ENCODE measurements at places on chromosomes 1 and 21.

DNA sequence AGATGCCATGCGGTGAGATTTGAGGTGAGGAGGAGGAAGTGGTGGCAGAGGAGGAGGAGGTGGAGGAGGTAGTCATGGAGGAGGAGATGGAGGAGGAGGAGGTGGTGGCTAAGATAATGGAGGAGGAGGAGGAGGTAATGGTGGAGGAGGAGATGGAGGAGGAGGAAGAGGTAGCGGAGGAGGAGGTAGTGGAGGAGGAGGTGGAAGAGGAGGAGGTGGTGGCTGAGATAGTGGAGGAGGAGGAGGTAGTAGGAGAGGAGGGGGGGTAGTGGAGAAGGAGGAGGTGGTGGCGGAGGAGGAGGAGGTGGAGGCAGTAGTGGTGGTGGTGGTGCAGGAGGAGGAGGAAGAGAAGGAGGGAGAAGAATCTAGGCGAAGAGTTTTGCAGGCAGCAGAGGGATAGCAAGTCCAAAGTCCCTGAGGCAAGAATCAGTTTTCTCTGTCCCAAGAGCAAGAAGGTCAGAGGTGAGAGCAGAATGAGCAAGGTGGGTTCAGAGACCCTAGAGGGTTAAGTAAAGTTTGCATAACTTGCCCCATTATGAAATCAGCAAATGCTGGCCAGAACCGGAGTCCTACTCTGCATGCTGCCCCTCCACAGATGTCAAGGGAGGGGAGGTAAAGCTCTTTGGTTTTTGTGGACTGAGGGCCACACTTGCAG is 38.9 kb upstream of the GNPAT start:
- DNase-seq = no peak

DNA sequence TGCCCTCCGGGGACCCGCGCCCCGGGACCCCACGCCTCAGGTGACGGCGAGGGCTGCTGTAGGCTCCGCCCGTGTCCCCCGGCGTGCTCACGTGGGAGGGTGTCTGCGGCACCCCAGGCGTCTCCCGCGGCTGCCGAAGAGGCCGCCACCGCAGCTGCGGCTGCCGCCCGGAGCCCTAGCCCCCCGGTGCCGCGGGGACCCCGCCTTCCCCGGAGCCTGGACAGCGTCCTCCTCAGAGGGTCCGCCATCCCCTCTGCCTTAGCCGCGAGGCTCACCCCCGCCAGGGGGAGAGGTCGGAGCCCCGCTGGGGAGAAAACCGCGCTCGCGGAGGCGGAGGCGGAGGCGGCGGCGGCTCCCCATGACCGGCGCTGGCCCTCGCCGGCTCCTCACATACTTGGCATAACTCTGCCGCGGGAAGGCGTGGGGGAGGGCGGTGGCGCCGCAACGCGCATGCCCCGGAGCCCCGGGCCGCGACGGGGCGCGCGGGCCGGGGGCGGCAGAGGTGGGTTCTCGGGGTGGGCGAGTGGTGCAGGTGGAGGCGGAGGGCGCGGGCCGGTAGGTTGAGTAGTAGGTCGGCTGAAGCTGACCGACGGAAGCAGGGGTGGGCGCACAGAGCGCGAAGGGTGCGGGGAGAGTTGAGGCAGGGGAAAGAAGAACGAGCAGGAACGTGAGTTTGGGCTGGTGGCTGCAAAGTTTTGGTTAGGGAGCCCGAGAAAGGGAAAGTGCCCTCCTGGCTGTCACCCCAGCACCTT is 700 bp upstream of the SYDE2 start:
- peak; percentile 50 for DNase-seq

- DNase-seq = no peak
These were observed 104.1 kb upstream of the SLC25A33 start for GRCh38 chr1:9435153-9435636.

- peak; percentile 21 for DNase-seq
These were observed 480.6 kb downstream of the SETD4 start for GRCh38 chr21:35579520-35580293.

- no peak for DNase-seq
These were observed 33.4 kb downstream of the SLC19A1 start for GRCh38 chr21:45508607-45509565.

DNA sequence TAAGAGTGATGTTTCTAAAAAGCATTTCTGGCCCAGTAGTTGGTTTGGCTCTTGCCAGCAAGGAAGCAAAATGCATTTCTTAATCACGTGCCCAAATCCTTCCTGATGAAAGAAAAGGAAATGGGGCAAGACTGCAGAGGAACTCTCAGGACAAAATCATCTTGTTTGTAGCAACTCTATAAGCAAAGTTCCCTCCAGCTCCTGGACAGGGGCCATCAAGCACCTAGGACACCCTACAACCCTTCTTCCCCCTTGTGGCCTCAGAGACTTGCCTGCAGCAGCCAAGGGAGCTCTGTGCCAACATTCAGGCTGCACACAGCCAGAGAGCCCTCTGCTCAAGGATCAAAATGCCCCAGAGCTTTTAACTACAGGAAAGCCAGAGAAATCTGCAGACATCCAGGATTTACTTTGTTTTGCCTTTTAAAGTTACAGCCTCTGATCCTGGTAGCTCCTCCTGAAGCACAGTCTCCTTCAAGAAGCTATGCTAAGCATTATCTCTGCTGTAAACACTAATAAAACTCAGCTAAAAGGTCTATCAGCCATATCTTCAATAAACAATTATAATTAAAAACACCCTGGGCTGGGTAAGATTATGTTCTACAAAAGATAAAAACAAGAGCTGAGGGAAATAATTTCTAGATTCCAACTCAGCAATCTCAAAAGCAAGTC is 105.0 kb downstream of the KIAA0319L start:
- no peak for DNase-seq

GRCh38 chr1:65613884-65614283 is 178.8 kb upstream of the PDE4B start:
- no peak for DNase-seq

DNA sequence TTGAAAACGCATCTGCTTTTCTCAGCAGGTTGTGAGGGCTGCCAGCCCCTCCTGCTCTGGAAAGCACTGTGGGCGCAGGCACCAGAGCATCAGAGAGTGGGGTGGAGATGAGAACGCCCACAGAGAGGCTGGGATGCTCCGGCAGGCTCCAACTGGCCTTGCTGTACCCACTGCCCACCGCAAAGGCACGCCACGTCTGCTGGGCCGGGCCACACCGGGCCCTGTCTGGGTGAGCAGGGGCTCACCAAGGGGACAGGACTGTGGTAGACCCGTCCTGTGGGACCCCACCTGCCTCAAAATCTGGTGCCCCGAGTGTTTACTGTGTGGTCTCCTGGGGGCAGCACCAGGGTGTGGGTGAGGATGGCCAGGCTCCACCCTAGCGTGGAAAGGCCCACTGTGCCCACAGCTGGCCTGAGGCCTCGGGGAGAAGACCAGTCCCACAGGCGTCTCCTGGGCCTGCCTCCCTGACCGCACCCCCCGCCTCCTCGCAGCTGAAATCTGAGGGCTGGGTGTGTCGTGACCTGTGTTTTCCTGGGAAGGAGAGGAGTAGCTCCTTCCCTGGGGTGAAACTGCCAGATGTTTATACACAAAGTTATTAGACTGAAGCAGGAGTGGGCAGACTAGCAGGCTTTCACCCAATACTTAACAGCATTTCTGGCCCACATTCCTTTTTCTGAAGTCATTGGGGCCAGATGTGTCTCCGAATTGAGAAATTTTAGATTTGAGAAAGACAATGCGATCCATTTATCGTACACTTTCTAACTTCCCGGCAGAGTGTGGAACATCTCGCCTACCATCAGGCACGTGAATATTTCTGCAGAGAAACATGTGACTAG is 53.8 kb downstream of the STUM start:
- DNase-seq = no peak

DNA sequence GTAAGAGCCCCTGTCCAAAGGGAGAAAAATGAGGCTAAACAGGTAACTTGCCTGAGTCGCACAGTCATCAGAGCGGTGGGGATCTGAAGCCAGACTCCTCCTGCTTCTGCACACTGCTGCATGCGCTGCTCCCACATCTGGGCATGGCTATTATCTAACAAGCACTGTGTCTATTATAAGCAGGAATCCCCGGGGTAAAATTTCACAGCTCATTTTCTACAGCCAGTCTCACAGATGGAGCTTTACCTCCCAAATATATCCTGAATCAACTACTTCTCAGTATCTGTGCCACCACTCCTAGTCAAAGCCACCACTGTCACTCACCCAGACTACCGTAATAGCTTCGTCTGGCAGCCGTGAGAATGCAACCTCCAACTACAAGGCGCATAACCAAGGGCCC is 9.8 kb downstream of the MTOR start:
- no peak for DNase-seq

GRCh38 chr1:66431999-66432398 is 102.0 kb upstream of the SGIP1 start:
- no peak for DNase-seq

DNA sequence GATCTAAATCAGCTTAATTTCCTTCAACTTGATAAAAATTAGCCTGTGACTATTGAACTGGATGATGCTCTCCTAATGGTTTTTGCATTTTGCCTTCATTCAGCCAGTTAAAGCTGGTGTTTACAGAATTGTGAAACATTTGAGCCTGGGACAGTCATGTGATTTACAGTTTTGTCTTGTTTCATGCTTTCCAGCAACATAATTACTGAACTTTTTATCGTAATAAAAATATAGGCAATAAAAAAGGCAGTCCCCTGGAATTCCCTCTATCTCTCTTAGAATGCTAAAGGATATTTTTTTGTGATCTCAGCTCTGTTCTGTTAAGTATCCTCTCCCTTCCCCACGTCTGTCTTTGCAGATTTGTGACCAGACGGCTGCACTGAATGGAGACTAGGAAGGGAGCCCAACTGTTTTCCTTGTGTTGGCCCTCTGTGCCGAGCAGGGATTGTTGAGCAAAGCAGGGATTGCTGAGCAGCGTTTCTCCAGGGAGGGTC is 70.3 kb upstream of the RGL1 start:
- DNase-seq = no peak

DNA sequence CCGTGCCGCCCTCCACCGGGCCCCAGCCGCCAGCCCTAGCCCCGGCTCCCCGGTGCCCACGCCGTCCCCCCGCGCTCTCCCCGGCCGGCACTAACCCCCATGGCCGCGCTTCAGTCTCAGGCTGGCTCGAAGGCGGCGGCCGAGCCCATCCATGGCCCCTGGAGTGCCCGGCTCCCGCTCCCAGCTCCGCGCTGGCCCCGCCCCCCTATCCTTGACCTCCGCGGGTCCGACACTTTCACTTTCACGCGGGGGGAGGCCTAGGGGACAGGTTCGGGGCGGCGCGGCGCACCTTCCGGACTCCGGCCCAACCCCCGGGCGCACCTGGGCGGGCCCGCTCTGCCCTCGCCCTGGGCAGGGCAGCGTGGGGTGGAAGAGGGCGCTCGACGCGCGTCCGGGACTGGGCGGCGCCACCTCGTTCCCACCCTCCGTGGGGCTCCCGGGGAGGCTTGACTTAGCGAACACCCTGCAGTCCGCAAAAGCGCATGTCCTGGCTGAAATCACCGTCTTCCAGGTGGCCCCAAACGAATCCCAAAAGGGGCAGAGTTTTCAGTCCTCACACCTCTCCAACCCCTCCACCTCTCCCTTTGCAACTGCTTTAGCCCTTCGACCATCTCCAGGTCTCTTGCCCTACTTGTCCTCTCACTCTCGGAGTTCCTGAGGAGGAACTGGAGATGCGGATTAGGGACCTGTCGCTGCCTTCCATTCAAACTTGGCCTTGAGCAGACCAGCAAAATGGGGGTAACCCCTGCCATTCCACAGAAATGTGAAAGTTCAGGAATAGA is 3.9 kb upstream of the DENND2D start:
- DNase-seq = peak; percentile 67

- DNase-seq = no peak
These were observed 42.0 kb downstream of the DENND1B start for GRCh38 chr1:197733324-197733723.

GRCh38 chr1:219312967-219313366 is 139.3 kb downstream of the LYPLAL1 start:
- DNase-seq = no peak

GRCh38 chr1:21904704-21905520 is 32.2 kb downstream of the HSPG2 start:
- peak; percentile 18 for DNase-seq

- DNase-seq = no peak
These were observed 245.0 kb downstream of the FGGY start for GRCh38 chr1:59541891-59542290.

DNA sequence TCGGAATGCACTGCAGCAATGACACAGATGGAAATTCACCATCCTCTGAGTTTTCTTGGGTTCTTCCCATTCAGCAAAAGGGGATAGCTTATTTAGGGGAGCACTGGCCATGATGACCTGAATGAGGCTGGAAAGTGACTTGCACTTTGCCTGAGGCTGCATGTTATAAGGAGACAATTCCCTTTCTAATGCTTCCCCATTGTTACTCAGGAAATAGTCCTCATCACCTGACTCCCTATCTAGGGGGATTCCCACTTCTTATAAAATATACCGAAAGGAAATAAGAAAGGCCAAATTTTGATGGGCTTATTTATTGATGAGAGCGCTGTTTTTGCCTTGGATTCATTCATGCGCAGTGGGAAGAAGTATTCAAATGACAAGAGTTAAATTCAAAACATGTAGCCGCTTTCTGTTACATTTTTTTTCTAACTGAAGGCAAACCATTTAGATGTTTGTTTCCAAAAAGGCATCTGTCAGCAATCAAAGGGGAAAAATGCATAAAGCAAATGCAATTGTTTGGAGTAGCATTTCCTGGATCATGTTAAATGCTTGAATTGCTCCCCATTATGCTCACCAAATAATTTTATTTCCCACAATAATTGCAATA is 220.3 kb upstream of the NFIA start:
- no peak for DNase-seq

- DNase-seq = no peak
These were observed 336.2 kb upstream of the SGIP1 start for GRCh38 chr1:66197785-66198184.

DNA sequence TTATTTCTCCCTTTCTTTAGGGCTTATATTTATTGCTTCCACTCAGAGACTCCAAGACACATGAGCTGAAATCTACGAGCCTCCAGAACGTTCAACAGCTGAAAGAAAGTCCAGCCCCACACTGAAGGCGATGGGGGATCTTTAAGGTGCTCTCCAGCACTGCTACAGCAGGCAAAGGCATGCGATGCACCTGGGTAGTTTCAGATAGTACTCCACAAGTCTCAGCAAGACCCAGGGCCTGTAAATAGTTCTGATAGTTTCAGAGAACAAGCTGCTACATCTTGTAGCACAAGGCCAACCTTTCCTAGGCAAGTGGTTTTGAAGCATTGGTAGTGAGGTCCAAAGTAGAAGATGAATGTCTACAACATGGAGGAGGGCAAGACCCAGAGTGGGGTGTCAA is 2.2 kb upstream of the HSD3B1 start:
- no peak for DNase-seq

- DNase-seq = no peak
These were observed 15.0 kb downstream of the IL10RB start for GRCh38 chr21:33281096-33281652.

DNA sequence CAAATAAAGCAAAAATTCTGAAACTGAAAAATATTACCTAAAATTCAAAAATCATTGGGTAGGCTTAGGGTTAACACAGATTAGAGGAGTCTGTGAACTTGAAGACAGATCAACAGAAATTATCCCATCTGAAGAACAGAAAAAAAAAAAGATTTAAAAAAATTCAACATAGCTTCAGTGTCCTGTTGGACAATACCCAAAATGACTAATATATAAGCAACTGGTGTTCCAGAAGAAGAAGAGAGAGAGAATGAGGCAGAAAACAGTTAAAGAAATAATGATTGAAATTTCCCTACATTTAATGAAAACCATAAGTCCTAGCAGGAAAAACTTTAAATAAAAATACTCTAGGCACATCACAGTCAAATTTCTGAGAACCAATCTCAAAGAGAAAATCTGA is 31.5 kb downstream of the TMCO1 start:
- DNase-seq = no peak

GRCh38 chr1:20725189-20726117 is 7.0 kb downstream of the SH2D5 start:
- DNase-seq = no peak
